ENCODE measurements at places on chromosomes 2 and 18.

GRCh38 chr2:212814941-212815340 is 276.3 kb upstream of the ERBB4 start:
- DNase-seq, result no peak

- no peak for DNase-seq
These were observed 87.1 kb downstream of the TSHZ1 start for GRCh38 chr18:75297731-75298130.

DNA sequence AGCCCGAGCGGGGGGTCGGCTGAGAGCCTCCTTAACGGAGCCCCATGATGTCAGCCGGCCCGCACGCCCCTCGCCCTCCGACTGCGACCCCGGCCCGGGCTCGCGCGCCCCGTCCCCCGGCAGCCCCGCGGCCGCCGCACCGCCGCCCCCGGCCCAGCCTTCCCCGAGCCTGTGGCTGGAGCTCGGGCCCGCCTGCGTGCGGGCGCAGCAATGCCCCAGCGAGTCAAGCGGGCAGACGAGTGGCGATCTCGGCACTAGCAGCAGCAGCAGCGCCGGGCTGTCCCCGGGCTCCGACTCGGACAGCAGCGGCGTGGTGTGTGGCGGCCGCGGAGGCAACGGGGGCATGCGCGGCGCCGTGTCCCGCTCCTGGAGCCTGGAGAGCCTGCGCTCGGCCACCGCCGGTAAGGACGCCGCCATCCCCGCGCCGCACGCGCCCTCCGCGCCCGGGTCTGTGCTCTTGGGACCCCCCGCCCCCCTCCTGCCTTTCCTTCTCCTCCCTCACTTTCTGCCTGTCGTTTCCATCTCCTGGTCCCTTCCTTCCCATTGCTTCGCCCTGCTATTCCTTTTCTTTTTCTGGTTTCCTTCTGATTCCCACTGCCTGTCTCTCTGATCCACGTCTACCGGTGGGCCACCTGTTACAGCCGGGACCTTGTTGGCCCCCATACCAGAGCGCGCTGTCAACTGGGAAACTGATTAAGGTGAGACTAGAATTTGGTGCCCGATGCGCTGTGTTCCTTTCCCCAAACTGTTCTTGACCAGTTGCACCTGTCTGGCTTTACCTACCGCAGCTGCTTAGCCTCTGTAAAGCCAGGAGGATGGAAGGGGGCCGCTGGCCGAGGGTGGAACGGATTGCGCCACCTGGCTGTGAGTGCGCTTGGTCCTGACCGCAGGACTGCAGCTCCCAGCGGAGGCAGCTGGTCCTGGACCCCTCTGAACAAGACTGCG is 127.4 kb downstream of the ARHGEF4 start:
- no peak for DNase-seq

DNA sequence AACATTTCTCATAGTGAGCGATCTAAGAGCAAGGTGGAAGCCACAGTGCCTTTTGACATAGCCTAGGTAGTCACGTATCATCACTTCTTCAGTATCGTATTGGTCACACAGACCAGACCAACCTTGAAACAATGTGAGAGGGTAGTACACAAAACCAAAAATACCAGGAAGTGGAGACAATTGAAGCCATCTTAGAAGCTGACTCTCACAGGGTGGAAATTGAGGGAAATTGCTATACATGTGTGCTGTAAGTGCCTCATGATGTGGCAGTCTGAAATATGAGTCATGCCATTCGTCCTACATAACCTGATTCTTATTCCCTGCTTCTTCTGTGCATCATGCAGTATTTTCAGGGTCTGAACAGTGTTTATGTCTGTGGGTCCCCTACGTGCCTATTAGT is 62.3 kb upstream of the STON1 start:
- no peak for DNase-seq

- no peak for DNase-seq
These were observed 74.7 kb upstream of the RAB6C start for GRCh38 chr2:129904532-129905446.

DNA sequence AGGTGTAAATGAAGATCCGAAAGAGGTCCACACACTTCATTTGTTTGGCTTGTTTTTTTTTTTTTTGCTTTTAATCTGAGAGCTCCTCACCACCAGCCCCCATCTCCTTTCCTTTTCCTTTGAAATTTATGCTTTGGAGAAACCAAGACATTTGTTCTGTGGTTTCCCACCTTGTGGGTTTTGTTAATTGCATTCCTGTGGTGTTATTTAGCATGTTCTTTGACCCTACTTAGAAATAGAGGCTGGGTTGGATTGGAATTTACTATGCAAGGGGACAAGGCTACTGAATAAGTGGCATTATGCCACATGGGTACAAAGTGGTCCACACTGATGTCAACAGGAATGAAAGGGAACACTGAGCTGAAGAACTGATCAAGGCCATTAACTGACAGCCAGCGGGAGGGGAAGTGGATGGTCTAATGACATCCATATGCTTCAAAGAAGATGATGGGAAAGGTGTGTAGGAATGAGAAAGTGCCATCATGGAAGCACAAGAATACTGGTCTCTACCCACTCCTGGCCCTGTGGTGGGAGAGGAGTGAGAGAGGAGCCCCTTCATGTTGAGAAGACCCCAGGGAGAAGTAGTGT is 8.9 kb downstream of the CCL20 start:
- DNase-seq, result no peak

- peak; percentile 88 for DNase-seq
These were observed 124.6 kb downstream of the LRATD1 start for GRCh38 chr2:14756981-14757657.

Data from GM04504 (cell line).